ENCODE measurements at places on chromosomes 12 and 14.
A peak's percentile ranks its signal among the peaks of the same experiment; 100 is the strongest.

DNA sequence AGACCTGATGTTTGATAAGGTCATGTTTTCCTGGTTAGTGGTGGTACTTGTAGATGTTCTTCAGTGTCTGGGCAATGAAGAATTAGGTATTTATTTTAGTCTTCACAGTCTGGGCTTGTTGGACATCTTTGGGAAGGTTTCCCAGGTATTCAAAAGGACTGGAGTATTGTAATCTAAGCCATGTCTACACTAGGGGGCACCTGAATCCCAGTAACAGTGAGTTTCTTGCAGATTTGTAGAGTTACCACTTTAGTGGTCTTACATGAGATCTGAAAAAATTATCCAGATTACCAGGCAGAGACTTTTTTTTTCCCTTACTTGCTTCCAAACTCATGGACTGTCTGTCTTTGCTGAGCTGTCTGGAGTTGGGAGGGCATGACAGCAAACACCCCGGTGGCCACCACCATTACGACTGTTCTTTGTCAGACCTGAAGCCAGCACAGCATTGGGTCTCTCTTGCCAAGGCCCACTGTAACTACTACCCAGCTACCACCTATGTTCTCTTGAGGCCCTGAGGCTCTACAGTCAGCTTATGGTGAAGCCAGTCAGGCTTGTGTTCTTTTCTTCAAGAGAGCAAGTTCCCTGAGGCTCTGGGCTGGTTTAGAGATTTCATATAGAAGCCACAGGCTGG, 820.7 kb upstream of the FBXO33 start:
- no peak for DNase-seq

DNA sequence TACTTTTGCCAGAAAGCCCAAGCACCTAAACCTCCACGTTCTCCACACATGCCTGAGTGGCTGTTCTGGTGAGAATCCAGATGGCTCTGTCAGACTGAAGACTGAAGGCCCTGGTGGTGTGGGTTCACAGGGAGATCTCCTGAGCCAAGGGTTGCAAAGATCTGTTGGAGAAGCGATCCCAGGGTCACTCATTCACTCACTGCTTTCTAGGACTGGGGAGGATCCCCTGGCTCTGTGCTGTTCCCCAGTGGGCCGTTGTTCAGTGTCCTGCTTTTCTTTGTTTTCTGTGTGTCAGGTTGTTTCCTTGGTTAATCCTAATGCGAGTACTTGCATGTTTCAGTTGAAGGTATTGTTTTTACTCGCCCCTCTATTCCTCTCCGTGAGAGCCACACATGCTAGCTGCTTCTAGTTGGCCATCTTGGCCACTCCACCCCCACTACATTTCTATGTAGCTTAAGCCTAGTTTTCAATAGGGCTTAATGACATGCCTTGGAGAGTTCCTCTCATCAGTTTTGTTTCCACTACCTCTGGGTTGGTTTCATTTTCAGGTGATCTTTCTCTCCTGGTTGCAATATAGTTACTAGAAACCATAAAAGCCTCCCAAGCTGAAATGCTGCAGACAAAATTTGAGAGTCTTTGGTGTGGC, 144.5 kb upstream of the SLC38A2 start:
- DNase-seq = no peak

DNA sequence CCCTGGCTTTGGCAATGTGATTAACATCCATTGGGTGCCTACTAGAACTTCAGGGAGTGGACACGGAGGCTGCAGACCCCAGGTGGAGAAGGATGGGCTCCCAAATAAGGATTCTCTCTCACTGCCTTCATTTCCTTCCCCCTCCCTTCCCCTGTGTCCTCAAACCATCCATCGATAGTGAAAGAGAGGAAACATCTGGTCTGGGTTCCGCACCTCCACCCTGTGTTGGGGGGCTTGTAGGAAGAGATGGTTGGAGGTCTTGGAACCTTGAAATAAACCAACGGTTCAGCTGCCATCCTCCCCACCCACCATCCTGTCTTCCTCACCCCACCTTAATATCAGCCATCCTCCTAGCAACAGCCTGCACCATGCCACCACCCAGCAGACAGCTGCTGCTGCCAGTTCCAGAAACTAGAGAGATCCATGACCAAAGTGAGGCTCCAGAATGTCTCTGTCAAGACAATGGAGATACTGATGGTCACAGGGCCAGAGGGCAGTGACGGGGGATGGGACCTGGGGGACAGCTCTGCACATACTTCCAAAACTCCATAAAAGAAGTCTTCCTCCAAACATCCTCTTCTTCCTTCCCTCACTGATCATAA, 153.1 kb upstream of the CCND2 start:
- DNase-seq = no peak

DNA sequence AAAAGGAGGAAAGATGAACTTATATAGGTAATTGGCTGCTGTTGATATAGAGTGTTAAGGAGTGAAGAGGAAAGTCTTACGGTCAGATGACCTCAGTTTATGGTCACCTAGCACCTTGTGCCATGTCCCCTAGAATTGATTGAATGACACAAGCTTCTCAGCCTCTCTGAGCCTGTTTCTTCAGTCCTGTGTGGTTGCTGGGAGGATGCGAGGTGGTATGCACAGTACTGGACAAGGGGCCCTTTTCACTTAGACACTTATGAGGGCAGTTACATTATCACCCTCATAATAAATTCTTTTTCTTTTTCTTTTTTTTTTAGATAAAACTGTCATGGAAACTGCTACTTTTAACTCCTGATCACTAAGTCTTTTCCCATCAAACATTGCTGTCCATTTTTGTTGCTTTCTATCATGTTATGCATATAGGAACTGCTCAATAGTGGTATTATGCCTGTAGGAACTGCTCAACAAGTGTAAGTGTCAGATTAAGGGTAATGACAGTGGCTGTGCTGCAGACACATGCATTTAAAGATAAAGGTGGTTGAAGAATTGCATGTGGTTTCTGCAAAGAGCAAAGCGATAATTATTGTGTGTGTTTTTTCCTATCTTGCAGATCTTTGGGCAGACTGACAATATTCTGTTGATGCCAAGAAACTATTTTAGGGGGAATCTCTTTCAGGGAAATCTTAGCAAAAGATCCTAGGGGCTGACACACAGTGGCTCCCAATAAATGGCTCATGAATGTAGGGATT, 11.6 kb downstream of the ANO6 start:
- no peak for DNase-seq

GRCh38 chr12:47276621-47277309, 197.0 kb upstream of the AMIGO2 start:
- DNase-seq = peak; percentile 36

DNA sequence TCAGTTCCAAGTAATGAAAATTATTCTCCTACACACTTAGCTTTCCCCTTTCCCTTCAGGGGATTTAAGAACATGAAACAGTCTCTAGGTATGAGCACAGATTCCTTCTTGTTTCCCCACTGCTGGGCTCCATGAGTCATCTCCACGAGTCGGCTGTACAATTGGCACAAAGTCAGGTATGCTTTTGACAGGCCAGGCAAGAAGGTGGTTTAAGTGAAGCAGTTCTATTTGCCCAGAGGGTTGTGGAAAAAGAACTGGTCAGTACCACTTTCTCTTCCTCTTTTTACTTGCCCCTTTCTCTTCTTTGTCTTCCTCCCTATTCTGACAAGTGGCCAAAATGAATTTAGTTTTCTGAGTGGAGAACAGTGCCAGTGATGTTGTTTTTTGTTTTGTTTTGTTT, 16.3 kb downstream of the DYNC1H1 start:
- DNase-seq = peak; percentile 91

DNA sequence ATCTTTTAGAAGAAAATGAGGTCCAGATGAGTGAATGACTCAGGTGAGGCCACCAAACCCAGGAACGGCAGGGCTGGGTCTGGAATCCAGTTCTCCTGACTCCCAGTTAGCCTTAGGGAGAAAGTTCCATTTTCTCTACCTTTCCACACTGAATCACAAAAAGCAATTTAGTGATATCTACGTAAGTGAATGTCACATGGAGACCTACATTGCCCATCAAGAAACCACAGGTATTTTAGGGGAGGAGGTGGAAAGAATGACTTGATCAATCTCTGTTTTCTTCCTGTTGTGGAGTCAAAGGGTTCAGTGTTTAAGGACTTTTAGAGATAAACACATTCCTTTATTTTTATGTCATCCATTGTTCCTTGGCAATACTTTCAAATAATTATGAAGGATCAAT, 106.9 kb upstream of the PTPRB start:
- no peak for DNase-seq

DNA sequence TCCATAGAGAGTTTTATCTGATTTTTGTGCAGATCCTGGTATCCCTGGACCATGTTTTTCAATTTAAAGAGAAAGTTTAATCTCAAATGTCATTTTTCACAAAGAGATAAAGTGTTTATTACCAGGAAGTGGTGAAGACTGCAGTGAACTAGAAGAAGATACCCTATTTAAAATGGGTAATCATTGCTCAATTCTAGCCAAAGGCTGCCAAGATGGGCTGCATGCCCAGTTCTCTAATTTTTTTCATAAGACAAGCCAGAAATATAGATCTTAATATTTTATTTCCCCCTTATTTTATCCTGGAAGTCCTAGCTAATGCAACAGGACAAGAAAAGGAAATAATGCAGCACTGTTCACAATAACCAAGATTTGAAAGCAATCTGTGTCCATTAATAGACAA, 343.5 kb downstream of the PCNX1 start:
- no peak for DNase-seq

GRCh38 chr14:22313172-22313801, 275.7 kb downstream of the DAD1 start:
- DNase-seq = no peak

DNA sequence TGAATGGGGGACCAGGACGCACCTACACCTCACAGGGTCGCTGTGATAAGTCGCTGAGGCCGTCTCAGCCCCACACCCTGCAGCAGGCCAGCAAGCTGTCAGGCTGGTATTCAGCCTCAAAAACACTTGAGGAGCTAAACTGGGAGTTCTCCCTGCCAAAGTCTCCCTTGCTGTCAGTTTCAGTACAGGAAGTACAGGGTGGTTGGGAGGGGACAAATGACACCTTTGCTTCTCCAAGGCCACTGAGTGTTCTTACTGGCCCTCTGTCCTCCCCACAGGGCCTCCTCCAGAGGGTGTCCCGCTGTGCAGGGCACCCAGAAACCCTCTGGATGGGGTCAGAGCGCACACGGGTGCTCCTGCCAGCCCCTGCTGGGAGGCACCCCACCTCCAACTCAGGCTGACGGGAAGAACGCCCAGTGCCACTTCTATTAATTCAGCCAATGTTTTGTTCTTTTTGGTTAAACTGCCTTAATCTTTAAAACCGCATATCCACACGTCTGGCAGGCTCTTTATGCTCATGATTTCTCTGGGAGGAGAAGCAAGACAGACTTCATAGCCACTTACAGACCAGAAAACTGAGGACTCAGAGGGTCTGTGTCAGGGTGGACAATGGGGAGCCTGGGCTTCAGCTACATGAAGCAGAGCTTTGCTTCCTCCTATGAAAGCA, 75.9 kb downstream of the ITPK1 start:
- no peak for DNase-seq

DNA sequence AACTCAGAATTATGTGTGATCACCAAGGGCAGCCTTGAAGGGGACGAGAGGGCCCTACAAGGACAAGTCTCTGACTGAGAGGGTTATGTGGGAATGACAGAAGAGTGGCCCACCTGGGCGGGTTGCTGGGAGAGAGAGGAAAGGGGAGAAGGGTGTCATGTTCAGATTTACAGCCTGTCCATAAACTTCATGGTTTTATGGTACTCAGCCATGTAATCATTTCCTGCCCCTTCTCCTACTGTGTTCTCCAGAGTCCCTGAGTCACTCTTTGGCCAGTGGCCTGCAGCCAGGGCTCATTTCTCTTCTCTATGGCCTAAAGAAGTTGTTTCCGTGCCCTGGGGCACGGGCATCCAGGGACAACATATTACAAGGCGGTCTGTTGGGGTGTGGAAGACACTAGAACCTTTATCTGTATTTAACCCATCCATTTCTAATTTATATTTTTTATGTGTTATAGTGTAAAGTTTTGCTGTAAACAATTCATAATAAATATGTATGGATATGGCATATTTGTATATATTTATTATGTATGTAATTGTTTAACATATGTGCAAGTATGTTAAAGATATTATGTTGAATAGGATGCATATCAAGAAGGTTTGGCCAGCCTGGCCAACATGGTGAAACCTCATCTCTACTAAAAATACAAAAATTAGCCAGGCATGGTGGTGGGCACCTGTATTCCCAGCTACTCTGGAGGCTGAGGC, 26.9 kb downstream of the DDX47 start:
- no peak for DNase-seq

GRCh38 chr14:78747813-78748212, 577.6 kb downstream of the NRXN3 start:
- no peak for DNase-seq

DNA sequence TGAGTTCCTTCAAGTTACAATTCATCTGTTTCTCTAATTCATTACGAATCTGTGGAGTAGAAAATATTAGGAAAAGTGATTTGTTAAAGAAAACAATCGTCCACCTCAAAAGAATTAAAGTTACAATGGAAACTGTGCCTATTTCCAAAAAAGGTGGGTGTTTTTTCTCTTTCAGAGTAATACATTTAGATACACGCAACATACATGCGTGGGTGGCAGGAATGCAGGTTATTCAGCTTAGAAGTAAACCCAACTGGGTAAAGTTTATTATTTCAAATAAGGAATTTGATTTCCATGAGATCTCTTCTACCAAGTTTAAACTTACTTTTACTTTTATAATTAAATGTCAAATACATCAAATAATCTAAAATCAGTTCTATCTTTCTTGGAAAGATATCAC, 52.2 kb downstream of the SSH1 start:
- no peak for DNase-seq

GRCh38 chr12:11992515-11992914, 78.2 kb upstream of the BCL2L14 start:
- DNase-seq = no peak

DNA sequence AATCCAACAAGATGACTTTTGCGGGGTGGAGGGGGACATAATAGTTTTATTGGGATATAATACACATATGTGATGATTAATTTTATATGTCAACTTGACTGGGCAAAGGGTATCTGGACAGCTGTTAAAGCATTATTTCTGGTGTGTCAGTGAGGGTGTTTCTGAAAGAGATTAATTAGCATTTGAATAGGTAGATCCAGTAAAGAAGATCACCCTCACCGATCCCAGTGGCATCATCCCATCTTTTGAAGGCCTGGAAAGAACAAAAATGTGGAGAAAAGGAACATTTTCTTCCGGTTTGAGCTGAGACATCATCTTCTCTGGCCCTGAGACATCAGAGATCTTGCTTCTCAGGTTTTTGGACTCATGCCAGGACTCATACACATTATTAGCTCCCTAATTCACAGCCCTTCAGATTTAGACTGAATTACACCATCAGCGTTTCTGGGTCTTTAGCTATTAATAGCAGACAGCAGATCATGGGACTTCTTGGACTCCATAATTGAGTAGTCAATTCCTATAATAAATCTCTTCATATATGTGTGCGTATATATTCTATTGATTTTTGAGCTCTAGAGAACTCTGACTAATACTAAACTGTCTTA, 283.6 kb downstream of the PCNX1 start:
- no peak for DNase-seq

GRCh38 chr12:106118381-106119130, 20.2 kb downstream of the NUAK1 start:
- DNase-seq = peak; percentile 88
